ENCODE measurements at places on chromosomes 7 and 10.

DNA sequence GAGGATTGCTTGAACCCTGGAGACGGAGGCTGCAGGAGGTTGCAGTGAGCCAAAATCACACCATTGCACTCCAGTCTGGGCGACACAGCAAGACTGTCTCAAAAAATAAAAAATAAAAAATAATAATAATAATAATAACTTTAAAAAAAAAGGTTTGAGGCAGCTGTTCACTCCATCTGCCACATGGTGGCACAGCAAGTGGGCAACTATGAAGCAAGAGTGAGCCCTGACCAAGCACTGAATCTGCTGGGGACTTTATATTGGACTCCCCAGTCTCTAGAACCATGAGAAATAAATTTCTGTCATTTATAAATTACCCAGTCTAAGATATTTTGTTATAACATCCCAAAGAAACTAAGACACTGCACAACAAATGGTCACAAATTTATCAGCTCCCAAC lies 14.6 kb upstream of the BRI3 start:
- DNase-seq, result no peak

DNA sequence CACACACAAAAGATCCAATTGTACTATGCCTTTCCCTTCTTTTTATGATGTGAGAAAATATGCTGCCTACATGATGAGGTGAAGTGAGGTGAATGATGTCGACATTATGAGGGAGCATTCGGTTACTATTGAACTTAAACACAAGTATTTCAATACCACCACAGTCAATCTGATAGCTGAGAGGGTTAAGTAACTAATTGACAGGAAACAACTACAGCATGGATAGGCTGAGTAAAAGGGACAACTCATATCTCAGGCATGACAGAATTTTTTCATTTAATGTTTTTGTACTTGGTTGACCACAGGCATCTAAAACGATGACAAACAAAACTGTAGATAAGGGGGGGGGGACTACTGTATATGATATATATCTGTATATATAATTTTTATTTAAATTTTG lies 488.9 kb downstream of the SH2D4B start:
- no peak for DNase-seq

DNA sequence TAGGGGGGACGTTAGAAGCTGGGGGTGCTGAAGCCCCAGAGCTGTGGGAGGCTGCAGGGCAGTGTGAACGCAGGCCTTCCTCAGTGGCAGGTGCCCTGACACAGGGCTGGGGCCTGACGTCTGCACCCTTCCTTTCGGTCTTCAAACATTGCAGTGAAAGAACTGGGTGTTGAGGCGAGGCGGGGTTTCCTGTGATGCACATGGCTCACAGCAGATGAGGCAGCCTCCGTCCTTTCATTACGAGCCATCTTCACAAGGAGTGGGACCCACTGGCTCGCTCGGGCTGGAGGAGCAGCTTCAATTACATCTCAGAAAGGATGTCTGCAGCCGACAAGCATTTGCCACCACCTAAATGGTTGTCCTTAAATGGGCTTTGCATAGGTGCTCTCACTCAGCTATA lies 180.3 kb upstream of the SHH start:
- no peak for DNase-seq

DNA sequence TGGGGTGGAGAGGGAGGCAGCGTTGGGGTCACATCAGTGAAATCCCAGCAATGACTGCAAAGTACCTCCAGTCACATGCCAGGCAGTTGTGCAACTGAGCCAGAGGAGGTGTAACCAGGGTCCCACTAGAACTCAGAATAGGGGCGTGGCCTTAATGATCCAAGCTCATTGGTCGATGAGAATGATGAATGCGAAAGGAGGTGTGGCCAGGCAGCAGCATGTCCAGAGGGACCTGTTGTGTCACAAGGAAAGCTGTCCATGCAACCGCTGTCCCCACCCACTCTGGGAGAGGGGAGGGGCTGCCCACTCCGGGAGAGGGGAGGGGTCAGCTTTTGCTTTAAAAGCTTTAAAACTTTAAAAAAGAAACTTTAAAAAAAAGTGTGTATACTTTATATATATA lies 25.3 kb upstream of the MTPAP start:
- no peak for DNase-seq

- no peak for DNase-seq
These were observed 17.9 kb upstream of the SGMS1 start for GRCh38 chr10:50641626-50642025.

DNA sequence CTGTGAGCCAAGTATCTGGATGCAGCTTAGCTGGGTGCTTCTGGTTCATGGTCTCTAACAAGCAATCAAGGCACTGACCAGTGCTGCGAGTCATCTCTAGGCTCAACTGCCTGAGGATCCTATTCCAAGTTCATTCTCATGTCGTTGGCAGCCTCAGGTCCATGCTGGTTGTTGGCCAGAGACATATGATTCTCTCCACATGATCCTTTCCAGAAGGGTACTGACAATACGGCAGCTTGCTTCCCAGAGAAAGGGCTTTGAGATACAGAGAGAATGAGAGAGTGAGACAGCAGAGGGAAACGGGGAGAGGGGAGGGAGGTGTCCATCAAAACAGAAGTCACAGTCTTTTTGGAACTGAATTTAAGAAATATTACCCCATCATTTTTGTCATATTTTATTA lies 405.6 kb downstream of the XPNPEP1 start:
- no peak for DNase-seq

DNA sequence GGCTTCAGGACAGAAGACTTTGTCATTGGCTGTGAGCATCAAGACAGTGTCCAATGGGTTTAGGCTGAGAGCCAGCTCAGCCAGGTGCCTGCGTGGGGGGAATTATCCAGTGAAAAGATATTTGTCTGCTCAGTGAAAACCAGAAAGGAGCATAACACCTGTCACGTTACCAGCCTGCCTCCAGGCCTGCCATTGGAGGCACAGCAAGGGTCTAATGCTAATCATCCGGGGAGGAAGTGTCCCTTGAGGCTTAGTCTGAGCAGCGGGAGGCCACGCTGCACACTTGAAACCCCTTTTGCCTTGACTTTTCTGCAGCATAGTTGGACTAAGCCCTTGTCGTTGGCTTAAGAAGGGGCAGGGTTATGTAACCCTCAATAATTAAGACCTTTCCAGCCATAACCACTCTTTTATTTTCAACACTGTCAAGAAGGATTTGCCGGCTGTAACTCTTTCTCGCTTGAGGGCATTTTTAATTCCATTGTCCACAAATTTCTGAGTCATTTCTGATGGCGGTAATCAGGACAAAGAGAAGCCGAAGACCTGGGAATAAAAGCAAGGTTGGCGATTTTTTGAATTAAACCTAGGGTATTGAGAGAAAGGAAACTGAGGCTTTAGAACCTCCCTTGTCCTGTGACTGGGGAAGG lies 639.6 kb upstream of the FOXK1 start:
- no peak for DNase-seq

DNA sequence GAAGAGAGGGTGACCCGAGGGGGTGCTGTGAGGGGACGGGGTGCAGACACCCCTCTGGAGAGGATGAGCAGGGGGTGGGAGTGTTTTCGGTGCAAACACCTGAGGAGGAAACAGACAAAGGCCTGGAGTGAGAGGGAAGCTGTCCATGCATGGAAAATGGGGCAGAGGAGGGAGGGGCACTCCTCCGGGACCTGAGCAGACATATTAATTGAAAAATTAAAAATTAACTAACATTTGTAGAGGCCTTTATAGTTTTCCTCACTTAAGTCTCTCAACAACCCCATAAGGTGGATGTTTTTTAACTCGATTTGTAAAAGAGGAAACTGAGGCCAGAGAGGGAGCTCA lies 1.2 kb downstream of the VPS37D start:
- no peak for DNase-seq

DNA sequence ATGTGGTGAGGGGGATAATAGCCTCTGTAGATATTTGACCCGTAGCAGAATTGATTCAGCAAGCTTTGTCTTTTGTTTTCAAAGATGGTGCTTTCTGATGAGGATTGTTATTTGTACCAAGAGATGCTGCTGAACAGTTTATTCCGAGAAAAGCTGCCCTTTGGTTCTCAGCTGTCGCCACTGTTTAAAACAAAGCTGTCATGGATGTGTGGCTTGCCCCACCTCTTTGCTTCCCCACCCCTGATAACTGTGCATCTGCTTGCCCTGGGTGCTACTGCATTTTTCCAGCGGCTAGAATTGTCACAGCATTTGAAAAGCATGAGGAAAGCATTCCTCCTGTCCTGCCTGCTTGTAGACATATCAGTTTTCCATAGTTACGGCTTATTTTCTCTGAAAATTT lies 226.9 kb upstream of the CSTF2T start:
- no peak for DNase-seq

- peak; percentile 40 for DNase-seq
These were observed 93.0 kb downstream of the ARHGAP22 start for GRCh38 chr10:48511875-48512231.

- DNase-seq, result no peak
These were observed 83.2 kb upstream of the CAPZA2 start for GRCh38 chr7:116779216-116779615.

DNA sequence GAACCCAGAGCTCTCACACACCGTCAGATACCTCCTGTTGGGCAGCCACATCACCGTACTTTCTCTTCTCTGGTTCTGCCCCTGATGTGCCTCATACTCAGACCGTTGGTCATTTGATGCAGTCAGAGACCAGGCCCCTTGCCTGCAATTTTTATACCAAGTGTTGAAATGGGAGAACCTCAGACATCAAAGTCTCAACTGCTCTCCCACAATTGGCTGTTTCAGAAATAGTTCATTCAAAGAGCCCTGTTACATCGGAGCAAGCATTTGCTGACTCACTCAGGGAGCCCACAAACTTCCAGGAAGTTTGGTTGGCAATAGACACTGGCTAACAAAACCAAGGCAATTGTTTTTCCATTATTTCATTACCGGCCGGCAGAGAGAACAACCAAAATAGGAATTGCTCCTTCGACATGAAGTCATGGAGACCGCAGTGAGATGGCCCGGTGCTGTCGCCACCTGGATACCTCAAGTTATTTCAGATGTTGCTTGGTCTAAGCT lies 33.5 kb upstream of the ADAM12 start:
- DNase-seq, result no peak

GRCh38 chr7:104643587-104644217 lies 315.3 kb downstream of the LHFPL3 start:
- DNase-seq, result no peak

DNA sequence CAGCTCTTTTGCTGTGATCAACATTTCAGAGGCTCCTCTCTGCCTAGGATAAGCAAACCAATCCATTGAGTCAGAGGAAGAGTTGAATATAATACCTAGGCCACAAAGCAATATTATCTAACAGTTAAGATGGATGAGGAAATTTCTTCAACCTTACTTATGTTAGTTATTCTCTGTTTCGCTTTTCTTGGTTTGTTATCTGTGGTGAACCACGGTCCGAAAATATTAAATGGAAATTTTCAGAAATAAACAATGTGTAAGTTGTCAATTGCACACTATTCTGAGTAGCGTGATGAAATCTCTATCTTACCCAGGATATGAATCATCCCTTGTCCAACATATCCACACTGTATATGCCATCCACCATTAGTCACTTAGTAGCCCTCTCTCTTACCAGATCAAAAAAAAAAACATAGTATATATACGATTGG lies 1.5 kb upstream of the HTR7 start:
- no peak for DNase-seq

DNA sequence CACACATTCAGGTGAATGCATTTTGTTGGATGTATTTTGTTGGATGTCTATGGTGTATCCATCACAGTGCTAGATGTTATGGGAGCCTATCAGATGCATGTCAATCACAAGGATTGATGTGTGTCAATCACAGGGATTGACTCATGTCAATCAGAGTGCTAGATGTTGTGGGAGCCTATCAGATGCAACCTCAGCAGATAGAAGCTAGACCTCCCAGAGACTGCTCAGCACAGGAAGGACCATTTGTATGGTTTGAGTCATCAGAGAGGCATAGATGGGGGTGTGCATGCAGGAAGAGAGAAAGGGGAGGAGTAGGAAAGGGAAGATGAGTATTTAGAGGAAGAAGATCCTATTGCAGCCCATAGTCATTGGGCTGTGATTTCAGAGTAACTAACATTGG lies 48.3 kb upstream of the PITRM1 start:
- no peak for DNase-seq

- no peak for DNase-seq
These were observed 13.3 kb upstream of the ARHGAP21 start for GRCh38 chr10:24737001-24737400.

- peak; percentile 39 for DNase-seq
These were observed 125.1 kb downstream of the PLXNA4 start for GRCh38 chr7:132451161-132451560.

DNA sequence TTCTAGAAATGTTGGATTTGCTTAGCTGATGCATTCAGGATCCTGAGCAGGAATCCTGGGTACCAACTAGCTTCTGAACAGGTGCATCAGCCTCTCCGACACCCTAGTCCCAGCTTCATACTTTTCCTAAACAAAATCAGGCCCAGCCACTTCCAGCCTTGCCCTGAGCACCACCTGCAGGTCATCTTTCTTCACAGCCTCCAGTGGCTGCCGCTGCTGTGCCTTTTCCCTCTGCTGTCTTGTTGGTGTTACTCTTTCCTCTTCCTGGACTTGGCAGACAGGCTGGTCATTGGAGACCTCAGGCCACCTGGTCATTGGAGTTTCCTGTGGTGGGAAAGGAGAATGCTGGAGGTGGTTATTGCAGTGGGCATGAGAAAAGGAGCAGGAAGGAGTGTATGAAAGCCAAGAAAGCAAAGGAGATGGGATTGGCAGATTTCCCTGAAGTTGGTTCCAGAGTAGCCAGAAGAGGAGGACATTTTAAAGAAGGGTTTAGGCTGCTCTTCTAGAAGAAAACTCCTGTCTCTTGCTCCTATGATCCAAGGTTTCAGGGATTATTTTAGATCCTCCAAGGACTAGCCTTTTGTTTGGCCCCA lies 48.2 kb upstream of the NFKB2 start:
- DNase-seq, result no peak

DNA sequence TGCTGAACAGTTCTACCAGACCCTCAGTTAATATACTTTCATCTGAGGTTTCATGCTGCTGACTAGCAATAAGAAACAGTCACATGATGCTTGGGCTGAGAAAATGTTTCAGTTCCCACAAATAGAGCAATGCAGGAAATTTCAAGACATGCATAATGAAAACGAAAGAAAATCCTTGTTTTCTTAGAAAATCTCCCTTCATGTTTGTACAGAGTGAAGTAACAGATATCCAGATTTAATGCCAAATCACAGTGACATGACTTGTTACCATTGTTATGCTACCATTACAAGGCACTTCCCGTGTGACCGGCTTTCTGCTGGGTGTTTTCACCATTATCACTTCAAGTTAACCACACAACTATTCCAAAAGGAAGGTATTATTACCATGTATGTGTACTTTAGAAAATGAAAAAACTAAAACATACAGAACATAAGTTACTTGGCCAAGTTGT lies 121.7 kb downstream of the DOCK4 start:
- DNase-seq, result peak; percentile 37

All from CD4-positive, alpha-beta T cell treated with Interferon alpha-2 for 1 hour (primary cell).